Stimulated activated CD4-positive, alpha-beta T cell treated with anti-CD3 and anti-CD28 coated beads, Interleukin-15, amount 100 ng/mL, for 48 hours (primary cell): ENCODE measurements at places on chromosomes 5 and 9.

- DNase-seq, result peak; percentile 35
These were observed 47.5 kb downstream of the DAB2IP start for GRCh38 chr9:121698627-121699570.

DNA sequence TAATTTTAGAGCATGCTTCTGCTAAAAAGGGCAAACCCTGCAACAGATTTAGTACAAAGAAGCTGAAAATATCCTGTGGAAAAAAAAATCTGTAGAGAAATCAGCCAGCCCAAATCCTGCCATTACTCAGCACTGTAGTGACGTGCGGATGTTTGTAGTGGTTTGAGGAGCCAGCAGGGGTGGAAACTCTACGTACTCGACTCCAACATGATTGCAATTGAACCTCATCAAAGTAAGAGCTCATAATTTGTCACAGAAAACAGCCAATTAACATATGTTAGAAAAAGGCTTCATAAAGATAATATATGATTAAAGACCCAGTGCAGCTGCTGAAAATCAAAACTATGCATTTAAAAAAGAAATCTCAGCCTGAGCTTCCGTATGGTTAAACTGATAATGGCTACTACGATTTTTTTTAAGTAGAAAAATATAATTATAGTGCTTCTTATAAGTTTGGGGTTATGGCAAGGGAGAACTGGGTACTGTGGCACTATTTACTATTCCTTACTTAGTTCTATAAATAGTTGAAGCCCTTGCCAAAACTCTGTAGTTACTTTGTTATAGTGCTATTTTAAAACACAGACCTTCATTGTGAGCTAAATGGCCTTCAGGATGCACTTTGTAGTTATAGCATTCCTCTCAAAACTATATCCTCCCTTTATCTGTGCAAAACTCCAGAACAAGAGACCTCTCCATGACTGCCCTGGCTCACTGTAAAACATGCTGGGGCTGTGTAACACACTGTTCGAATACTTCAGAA is 49.4 kb downstream of the MEF2C start:
- peak; percentile 32 for DNase-seq

- DNase-seq, result no peak
These were observed 66.7 kb downstream of the HRH2 start for GRCh38 chr5:175724314-175725275.

GRCh38 chr9:90092508-90092907 is 487.7 kb downstream of the GADD45G start:
- DNase-seq, result no peak

DNA sequence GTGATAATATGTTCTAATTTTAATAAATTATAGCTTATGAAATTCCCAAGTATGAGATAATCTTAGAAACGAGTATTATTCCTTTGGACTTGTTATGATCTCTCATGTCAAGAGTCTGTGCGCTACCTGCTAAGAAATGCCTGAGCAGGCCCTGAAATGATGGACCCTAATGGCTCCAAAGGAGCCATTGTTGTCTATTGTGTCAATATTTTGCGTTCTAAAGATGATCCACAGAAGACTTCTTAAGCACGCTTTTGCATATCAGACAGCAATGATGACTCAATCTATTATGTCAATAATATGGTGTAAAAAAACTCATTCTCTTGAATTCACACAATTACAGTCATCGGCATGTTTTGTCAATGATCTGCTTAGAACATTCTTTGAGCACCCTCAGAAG is 306.1 kb downstream of the KIAA0825 start:
- no peak for DNase-seq

DNA sequence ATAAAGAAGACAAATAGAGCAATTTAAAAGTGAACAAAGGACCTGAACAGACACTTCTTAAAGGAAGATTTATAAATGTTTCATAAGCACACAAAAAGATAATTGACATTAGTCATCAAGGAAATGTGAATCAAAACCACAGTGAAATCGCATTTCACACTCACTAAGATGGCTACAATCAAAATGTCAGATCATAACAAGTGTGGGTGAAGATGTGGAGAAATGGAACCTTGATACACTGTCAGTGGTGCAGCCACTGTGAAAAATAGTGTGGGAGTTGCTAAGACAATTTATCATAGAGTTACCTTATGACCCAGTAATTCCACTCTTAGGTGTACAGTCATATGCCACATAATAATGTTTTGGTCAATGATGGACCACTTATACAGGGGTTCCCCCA is 54.5 kb upstream of the HTR4 start:
- no peak for DNase-seq

- DNase-seq, result no peak
These were observed 440.6 kb upstream of the MPDZ start for GRCh38 chr9:13719981-13720676.

- no peak for DNase-seq
These were observed 7.3 kb upstream of the TSPAN17 start for GRCh38 chr5:176639981-176640380.

GRCh38 chr9:135485385-135485784 is 5.8 kb downstream of the PPP1R26 start:
- DNase-seq, result no peak

GRCh38 chr5:139151902-139152301 is 46.3 kb downstream of the SIL1 start:
- DNase-seq, result no peak

DNA sequence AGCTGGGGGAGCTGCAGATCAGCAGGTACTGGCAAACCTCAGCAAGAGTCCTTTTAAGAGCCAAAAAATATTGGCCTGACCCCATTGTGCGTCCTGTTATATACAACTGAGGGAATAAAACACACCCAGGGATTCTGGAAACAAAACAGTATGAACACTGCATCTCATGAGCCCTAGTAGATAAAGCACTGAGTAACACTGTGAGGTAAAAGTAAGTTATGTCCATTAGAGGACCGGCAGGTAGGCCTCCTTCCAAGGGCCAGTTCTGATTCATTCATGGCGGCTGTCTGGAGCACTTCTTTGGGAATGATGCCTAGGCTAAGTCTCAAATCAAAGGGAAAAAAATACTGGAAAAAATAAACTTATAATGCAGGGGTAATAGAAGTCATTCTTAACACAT is 64.9 kb downstream of the PDE4D start:
- DNase-seq, result no peak

DNA sequence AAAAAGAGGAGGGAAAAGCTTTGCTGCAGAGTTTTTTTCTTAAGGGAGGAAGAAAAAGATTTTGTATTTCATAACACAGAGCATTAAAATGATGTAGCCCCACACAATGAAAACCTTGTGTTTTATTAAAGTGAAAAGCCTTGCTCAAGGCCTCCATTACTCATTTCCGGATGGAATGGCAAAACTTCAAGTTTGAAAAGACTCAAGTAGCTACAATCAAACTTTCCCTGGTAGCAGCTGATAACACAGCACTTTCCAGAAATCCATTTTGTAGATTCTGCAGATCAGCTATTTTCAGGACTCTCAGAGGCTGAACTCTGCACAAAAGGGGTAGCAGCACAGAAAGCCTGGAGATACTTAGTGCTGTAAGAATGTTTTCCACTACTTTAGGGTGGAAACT is 374.8 kb downstream of the NFIB start:
- no peak for DNase-seq

DNA sequence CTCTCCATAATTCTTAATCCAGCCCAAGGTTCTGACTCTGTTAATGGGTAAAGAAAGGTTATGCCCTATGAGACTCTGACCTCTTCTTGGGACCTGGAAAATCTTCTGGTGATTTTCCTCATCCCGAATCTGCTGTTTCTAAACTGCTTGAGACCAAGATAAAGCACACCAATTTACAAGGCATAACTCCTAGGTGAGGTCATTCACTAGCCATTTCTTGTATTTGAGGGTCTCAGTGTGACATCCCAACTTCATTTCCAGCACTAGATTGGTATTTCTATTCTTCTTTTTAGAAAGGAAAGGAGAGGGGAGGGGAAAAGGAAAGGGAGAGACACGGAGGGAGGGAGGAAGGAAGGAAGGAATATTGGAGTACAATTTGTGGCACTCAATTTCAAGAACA is 51.6 kb downstream of the SLC1A1 start:
- DNase-seq, result no peak

- DNase-seq, result no peak
These were observed 158.9 kb downstream of the RMI1 start for GRCh38 chr9:84139296-84140070.

DNA sequence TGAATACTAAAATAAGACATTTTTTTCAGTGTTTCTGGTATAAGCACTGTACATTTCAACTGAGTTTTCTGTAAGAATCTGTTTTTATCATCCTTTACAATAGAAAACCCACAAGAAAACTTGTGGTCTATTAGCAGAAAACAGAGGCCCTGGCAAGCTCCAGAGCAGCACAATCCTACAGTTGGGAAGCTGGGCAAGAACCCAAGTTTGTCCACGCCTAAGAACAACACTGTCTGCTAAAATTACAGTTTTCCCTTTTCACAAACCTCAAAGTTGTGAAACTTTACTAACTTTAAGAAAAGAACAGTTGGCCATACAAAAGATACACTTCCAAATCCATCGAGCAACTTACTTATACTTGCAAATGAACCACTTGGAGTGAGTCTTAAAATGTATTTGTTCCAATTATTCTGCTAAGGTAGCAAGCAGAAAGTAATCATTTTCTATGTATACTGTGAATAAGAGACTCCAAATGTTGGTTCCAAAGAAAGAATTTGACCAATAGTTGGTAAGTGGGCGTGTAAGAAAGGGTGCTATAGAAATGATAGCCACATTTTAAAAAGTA is 982.0 kb upstream of the ARRDC3 start:
- DNase-seq, result no peak

DNA sequence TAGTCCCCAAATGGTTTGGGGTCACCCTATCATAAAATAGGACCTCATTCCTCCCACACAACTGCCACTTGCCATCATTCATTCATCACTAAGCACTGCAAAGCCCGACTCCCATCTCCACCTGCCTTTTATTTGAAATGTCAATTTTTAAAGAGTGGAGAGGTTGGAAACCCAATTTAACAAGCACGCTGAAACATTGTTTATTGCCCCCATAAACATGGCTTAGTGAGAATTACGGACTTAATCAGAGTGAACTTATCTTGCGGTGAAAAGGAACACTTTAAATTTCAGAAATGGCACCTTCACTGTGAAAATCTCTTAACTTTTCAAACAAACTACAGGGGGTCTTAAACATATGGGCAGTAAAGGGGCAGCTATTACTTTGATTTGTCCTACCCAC is 241.1 kb downstream of the CRB2 start:
- DNase-seq, result no peak

- DNase-seq, result no peak
These were observed 25.4 kb upstream of the WWC1 start for GRCh38 chr5:168266016-168266415.

GRCh38 chr9:124342776-124343485 is 72.3 kb downstream of the PSMB7 start:
- DNase-seq, result no peak

- DNase-seq, result no peak
These were observed 1095.2 kb upstream of the EDIL3 start for GRCh38 chr5:85479849-85480248.

GRCh38 chr9:15824310-15824709 is 271.5 kb downstream of the CCDC171 start:
- no peak for DNase-seq

GRCh38 chr5:157162919-157163510 is 3.0 kb downstream of the GARIN3 start:
- DNase-seq, result no peak

- DNase-seq, result no peak
These were observed 80.8 kb downstream of the PCDH1 start for GRCh38 chr5:141797425-141797824.

- no peak for DNase-seq
These were observed 36.4 kb downstream of the SREK1 start for GRCh38 chr5:66180282-66181155.

DNA sequence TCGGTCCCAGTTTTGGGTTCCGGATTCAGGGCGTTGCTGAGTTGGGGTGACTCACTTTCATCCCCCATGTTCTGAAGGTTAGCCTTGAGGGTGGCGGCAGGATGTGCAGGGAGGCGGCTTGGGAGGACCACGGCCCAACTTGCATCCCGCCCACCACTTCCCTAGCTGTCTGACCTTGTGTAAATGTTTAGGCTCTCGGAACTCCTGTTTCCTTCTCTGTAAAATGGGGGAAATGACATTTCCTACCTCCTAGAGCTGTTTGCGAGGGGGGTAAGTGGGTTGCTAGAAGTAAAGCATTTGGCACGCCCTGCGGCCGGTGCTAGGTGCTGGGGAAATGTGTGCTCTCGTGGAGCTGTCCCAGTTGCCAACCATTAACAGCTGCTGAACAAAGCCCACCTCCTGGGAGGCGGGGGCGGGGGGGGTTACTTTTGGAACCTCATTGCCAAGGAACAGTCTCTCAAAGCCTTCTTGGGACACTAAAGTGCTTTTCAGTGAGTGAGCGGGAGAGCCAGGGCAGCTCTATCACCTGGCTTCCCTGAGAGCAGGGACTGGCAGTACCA is 27.5 kb downstream of the PTGES2 start:
- DNase-seq, result no peak

GRCh38 chr9:96651626-96652025 is 3.5 kb downstream of the PRXL2C start:
- no peak for DNase-seq

DNA sequence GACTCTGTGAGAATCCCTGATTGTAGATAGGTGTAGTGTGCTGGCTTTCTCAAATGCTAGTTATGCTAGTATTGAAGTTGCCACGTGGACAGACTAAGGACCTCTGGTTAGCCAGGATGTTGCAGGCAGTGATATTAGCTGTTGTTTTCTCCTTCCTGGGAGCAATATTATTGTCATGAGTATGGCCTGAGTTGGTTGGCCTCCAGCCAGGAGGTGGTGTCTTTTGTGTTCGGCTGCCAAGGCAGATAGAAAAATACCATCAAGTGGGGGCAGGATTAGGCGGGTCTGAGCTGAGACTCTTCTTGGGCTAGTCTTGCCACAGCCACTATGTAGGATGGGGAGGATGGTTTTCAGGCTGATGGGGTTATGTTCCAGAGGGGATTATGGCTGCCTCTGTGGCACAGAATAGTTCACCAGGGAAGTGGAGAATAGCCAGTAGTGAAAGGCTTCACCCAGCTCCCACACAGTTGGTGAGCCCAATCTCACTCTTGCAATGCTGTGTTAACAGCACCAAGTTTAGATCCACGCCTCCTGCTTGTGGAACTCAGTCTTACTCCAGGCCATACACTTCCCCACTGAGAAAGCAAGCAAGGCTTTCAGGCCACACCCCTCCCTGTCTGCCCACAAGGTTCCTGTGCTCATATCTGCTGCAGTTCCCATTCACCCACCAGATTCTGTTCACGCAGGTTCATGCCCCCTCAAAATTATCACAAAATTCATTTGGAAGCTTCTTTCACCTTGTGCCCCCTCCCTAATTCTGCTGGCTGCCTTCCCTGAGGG is 31.2 kb downstream of the GHR start:
- DNase-seq, result no peak

- no peak for DNase-seq
These were observed 75.7 kb upstream of the SAP30L start for GRCh38 chr5:154370119-154370518.
